ENCODE measurements at places on chromosomes 16 and 17.

GRCh38 chr17:30393491-30393890, 14.8 kb downstream of the CPD start:
- DNase-seq = no peak

DNA sequence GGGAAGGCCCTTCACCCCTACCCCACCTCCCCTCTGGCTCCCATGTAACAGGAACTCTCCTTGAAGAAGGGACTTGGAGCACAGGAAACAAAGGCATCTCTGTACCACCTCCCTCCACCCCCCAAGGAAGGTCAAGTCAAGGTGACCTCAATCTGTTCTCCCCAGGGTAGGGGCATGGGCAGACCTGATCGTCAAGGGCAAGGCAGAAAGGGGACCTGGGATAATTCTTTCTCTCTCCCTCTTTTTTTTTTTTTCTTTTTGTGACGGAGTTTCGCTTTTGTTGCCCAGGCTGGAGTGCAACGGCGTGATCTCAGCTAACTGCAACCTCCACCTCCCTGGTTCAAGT, 4.3 kb upstream of the STAT5A start:
- no peak for DNase-seq

DNA sequence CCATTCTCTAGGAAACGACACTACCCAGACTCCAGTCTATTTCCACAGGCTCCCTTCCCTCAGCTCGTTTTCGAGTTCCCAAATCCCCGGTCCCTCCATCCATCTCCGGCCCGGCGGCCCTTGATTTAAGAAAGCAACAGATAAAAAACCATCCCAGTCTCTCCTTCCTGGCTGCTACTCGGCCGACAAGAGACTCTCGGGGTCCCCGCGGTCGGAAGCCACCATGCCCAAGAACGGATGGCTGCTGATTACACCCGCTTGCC, 182 bp downstream of the RPL26 start:
- DNase-seq = no peak

DNA sequence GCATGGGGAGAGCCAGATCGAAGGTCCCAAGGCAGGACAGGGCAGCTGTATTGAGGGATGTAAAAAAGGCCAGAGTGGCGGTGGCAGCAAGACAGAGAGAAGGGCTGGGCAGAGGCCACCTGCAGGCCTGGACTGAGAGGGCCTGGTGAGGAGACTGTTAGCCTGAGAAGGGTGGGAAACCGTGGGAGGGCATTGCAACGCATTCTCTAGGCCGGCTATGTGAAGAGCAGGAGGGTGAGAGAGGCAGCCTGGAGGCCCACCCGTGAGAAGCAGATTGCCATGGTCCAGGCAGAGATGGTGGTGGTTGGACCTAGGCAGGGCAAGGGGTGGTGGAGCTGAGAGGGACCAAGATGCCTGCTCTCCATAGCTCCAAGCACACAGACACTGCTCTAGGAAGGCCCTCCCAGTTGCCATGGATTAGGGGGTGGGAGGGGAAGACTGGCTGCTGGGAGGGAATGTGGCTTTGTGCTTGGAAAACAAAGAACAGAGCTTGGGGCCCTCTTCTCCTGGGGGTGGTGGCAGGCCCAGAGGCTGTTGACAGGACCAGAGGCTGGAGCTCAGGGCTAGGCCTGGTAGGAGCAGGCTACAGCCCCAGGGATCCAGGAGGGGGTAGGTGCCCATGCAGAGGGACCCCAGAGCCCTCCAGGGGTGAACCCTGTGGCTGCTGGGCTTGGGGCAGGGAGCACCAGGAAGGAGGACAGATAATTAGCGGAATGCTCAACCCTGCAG, 12.4 kb upstream of the TCAP start:
- no peak for DNase-seq

Data from right lung (tissue), 10 donors.